PC-3 (cell line): ENCODE measurements at places on chromosomes 7 and 10.

GRCh38 chr10:129078346-129078745 is 388.7 kb upstream of the MGMT start:
- no peak for DNase-seq

GRCh38 chr7:141480953-141481352 is 70.3 kb upstream of the AGK start:
- no peak for DNase-seq

GRCh38 chr10:15200626-15201025 is 32.1 kb upstream of the NMT2 start:
- DNase-seq = peak; percentile 89

- peak; percentile 62 for DNase-seq
Measured at GRCh38 chr7:7595451-7595850, 28.8 kb downstream of the MIOS start.

- peak; percentile 36 for DNase-seq
Measured at GRCh38 chr7:94338921-94339371, 55.7 kb upstream of the COL1A2 start.

DNA sequence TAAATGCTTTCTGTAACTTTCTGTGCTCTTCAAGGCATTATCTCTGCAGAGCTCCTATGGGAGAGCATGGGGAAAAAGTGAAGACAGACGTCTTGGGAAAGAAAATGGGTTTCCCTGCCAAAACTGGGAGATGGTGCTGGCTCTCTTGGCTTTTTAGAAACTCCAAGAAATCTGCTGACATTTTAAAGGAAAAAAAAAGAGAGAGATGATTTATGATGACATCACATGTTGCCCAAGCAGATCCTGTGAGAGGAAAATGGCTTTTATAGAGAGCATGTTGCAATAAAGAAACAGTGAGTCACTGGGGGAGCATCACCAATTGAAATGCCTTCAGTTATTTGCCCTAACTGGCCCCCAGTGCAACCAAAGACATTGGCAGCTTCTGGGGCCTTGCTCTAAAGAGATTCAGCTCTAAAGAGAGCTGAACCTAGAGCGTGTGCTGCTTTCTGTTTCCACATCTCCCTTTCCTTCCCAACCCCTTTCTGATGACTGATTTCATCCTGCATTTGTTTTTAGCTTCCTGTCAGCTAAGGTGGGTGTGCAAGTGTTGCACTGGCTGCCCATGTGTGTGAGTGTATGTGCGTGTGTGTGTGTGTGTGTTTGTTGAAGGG is 37.7 kb downstream of the LRMDA start:
- DNase-seq = peak; percentile 100

DNA sequence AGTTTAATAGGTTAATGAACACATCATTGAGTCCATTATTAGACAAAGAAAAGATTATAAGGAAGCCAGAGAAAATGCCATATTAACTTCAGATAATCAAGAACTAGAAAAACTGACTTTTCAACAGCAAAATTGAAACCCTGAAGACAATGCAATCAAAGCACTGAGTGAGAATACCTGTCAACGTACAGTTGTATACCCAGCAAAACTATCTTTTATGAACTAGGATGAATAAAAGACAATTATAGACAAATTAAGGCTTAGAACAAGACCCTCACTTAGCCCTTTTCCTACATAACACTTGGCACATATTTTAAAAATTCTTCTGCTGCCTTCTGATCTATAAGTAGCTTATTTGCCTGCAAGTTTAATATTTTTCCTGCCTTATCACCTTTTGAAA is 19.0 kb upstream of the DGKI start:
- DNase-seq = no peak

DNA sequence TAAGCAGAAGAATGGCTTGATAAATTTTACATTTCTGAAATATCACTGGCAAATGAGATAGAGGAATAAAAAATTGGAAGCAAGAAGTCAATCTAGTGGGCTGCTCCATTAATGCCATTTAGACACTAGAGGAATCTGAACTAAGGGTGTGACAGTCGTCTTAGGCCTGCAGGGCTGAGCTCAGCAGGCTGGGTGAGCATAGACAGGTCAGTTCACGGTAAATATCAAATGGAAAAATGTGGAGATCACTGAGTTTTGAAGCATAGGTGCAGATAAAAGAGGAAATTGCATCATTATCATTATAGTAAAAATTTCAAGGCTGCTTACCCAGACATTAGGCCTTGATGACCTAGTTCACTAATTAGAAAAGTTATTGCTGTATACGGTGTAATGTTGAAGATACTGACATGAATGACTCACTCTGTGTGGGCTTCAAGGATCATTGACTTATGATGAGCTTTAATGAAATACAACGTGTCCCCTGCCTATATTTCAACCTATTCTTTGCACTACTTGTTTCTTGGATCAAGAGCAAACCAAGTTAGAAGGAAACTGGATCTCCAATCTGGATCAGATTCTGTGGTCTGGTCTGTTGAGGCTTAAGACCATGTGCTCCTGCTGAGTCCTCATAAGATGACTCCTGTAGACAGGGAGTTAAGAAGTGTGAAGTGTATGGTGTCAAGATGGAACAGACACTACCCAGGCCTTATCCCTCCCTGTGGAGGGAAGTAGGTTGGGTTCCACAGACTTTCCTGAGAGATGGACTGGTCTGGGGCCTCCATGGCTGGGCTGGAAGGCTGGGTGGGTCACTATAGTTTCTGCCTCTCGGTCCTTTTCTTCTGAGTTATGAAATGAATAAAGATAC is 3.6 kb downstream of the OR2F2 start:
- DNase-seq = no peak

DNA sequence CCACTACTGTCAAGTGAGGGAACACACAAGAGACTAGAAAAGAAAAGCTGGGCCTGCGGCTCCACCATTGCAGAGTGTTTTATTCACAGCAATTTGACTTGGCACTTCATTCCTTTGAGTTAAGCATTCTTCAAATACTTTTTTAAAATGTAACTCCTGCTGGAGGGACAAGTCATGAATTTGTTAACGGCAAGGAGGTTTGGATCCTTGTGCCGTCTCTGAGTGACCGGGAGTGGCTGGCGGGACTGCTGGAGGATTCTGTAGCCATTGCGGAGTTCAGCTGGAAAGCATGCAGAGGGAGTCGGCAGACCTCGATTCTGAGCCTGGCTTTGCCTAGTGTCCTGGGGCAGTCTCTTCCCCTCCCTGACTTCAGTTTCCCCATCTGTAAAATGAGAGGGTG is 9.8 kb downstream of the HSPA12A start:
- DNase-seq = no peak

GRCh38 chr10:25047088-25047487 is 30.7 kb downstream of the THNSL1 start:
- DNase-seq = no peak

DNA sequence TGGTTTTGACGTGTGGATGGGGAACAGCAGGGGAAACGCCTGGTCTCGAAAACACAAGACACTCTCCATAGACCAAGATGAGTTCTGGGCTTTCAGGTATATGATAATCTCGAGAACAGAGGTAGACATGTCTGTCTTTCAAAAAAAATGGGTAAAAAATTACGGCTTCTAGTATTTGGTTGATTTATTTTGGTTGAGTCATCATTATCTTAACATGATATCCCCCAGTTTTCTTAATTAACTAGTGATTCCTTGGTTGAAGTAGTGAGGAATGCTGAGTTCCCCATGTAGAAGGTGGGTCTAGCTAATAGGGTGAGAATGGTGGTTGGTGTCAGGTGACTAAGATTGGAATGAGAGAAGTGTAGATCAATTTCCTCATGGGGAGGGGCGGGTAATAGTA is 10.7 kb downstream of the LIPM start:
- DNase-seq = no peak

GRCh38 chr7:47382200-47382599 is 199.7 kb downstream of the TNS3 start:
- DNase-seq = no peak

GRCh38 chr7:55140221-55140940 is 121.6 kb downstream of the EGFR start:
- DNase-seq = no peak

DNA sequence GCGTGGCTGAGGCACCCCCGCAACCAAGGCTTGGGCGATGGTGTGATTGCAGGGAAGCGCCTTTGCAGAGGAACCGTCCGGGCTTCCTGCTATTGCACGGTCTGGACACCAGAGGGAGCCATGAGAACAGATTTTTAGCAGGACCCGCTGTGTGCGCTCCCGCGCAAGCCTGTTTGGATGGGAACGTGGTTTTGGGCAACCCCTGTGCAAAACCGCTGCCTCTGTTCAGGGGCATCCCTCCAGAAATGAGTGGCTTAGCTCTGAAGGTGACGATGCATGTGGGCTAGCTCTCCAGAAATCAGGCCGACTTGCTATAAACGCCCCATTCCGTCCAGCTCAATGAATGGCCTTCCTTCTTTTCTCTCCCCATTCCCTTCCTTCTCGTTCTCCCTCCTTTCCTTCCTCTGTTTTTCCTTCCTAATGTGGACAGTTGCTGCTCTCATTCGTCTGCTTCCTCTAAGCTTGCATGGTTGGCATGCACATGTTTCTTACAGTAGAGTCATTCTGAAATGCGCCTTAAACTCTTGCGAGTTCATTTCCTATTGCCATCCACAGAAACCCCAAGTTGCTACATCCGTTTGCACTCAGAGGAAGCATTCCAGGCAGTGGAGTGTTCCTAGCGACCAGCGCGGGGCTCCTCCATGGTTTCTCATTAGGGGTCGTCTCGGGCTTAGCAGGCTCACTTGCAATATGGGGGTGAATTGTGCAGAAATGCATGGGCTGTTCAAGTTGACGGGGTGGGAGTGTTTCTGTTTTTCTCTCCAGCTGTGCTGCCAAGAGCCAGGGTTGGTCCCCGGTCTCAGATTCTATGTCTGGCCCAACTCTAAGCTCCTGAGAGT is 302.5 kb upstream of the GALNT17 start:
- DNase-seq = peak; percentile 18

GRCh38 chr10:18332048-18332447 is 191.8 kb downstream of the CACNB2 start:
- DNase-seq = no peak

DNA sequence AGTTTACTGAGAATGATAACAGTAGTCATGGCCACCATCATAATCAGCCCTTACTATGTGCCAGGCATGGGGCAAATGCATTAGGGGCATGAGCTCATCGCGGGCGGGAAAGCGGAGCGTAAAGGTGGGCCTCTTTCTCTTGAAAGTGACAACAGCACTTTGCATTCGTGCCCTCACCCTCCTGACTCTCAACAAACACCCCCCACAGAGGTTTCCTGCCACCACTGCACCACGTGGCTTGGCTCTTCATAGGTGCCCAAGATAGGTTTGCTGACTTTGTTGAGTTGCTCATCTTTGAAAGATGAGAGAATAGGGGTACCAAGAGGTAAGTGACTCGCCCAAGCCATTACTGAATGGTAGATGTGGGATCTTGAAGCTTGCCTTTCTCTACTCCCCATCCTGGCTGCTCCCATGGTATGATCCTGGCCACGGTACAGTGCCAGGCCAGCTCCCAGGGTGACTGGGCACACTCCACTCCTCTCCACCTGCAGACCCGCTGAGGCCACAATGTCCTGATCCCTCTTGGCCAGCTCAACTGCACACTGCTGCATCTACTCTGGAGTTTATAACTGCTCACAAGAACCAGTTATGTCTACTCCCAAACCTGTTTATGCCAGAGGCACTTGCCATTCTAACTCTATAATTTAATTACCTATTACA is 26.0 kb downstream of the SLIT1 start:
- DNase-seq = no peak

DNA sequence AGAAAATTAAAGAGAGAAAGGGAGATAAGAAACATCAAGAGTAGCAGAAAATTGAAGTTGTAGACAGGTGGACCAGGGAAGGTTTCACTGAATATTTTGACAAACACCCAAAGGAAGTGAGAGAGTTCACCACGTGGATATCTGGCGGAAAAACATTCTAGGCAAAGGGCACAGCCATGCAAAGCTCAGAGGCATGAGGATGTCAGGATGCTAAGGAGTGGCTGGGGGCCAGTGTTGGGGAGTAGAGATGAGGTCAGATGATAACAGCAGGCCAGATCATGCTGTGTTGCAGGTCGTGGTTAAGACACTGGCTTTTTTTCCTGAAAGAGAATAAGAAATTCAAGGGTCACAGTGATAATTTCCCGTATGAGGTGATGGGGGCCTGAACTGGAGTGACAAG is 181.9 kb downstream of the DGKI start:
- no peak for DNase-seq

DNA sequence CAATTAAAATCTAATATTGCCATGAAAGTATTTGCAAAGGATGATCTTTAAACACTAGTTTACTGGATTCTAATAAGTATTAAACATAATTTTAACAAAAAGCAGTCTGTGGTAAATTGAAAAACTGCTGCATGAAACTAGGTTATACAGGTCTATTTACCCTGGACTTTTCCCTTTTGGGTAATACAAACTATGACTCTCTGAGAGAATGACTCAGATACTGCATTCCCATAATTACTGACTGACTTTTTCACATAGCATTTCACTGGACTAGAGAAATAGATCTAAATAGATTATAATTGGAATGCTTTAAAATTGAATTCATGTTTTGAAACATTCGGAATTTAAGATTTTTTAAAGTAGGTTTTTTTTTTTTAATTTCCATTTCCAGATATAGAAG is 395.7 kb downstream of the THSD7A start:
- peak; percentile 41 for DNase-seq

GRCh38 chr7:127150543-127150942 is 102.2 kb downstream of the GRM8 start:
- DNase-seq = no peak

- DNase-seq = peak; percentile 19
Measured at GRCh38 chr7:5282543-5283316, at the start of gene SLC29A4. Gene SLC29A4, plus strand, starts transcription at chr7:5282943. Its CDS starts 4,874 bp downstream, at chr7:5287817.

DNA sequence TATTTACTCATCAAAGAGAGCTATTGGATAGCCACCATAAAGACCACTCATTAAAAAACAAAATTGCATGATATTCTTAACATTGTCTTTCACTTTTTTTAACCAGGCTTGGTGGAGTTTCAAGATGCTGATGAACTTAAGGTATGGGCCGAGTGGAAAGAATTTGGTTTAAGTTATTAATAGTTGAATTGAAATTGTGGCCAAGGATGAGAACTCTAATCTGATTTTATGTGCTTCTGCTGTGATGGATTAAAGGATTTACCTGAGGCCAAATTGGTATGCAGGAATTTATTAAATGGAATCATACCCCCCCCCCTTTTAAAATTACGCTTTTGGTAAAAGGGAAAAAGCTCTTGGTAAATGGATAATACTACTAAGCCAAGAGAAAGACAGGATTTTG is 33.8 kb upstream of the TOMM7 start:
- no peak for DNase-seq

GRCh38 chr10:81270051-81270450 is 604.9 kb upstream of the NRG3 start:
- no peak for DNase-seq

DNA sequence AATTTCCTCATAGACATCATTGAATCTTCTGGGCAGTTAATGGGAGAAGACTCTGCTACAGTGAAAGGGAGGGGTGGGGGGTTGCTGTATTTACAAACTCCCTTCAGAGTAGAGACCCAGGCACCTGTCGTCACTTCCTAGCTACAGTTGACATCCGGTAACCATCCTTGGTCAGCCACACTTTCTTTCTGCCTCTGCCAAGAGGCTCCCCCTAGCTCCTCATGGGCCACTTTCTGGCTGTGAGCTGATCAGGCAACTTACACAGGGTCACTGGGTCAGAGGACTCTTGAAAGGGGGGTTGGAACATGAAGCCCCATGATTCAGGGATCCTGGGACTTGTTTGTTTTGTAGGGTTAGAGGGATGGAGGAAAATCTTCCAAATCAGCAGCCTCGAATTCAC is 1.2 kb downstream of the TECPR1 start:
- DNase-seq = peak; percentile 21
